Stimulated activated CD4-positive, alpha-beta T cell treated with anti-CD3 and anti-CD28 coated beads, Interleukin-15, amount 100 ng/mL, for 48 hours (primary cell): ENCODE measurements at places on chromosomes 5 and 9.

DNA sequence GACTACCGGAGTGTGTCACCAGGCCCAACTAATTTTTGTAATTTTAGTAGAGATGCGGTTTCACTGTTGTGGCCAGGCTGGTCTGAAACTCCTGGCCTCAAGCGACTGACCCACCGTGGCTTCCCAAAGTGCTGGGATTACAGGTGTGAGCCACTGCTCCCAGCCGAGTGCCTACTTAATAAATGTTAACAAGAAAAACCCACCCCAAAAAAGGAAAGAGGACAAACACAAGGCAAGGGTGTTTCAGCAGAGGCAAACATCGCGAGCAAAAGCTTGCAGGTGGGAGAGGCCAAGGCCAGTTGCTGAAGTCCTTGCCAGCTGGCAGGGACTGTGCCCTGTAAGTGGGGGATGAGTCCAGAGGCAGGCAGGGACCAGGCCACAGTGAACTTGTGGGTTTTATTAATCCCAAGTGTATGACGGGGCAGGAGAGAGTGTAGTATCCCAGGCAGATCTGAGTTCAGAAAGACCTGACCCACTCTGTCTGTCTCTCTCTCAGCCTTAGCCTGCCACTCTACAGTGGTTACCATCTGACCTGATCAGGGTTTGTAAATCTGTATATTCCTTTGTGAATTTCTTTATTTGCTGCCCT, 6.4 kb upstream of the FPGS start:
- no peak for DNase-seq

GRCh38 chr5:80239680-80240367, 16.0 kb downstream of the SERINC5 start:
- no peak for DNase-seq

- no peak for DNase-seq
Observed at GRCh38 chr5:128528637-128529255, 9.3 kb downstream of the FBN2 start.

- DNase-seq = no peak
Observed at GRCh38 chr5:28403846-28404245, 1365.5 kb upstream of the CDH9 start.

- no peak for DNase-seq
Observed at GRCh38 chr5:92320446-92320845, 937.3 kb upstream of the ARRDC3 start.

DNA sequence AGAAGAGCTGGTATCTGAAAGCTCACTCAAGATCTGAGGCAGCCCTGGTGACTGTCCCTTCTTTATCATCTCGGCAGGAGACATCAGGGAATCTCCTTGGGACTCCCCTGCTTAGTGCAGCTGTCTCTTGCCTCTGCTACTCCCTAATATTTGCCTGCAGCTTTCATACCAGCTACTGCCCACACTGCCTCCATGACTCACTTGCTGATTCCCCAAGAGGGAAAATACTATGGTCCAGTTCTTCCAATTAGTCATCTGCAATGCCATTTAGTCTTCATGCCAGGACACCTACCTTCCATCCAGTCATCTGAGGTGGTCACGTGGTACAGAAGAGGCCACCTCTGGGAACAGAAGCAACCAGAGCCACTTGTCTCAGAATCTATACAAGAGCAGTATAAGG, 270.8 kb downstream of the NTRK2 start:
- no peak for DNase-seq

GRCh38 chr5:151086905-151087360, 6.1 kb upstream of the TNIP1 start:
- DNase-seq = no peak

GRCh38 chr9:91403665-91404543, 19.7 kb downstream of the NFIL3 start:
- no peak for DNase-seq

DNA sequence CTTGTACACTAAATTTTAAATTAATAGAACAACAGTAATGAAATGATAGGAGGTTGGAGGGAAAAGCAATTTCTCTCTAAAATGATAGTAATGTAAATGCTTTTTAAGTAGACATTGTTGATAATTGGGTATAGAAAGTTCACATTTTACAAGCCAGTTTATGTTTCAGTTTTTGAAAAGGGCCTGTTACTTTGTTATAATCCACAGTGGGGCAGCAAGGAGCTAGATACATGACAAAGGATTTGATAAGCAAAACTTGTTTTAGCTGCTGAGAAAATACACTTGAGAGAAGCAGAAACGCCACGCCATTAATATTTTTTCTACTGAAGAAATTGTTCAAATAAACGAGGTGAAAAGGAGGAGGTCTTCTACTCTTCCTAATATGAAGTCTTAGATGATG, 30.2 kb downstream of the SREK1 start:
- no peak for DNase-seq

DNA sequence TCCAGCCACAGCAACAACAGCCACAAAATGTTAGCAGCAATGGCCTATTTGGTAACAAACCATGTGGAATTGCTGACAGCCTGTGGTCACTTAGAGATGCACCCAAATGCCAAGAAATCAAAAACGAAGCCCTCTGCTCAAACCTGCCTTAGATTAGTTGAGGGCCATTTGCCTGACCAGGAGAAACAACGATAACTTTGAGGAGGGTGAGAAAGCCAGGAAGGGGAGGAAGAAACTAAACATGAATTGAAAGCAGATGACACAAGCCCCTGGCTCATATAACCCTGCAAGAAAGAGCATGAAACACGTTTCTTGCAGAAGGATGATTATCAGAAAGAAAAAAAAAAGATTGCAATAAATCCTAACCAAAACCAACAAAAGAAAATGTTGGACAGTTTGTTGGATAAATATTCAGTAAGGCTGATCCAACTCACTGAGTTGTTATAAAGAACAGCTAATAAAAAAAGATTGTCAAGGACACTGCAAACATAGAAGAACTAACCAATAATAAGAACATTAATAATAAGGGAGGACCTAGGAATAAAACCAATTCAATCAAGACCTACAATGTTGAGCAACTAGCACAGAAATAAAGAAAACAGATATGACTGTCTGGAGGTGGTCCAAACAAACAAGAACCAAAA, 140.5 kb upstream of the SLC30A5 start:
- DNase-seq = no peak

- no peak for DNase-seq
Observed at GRCh38 chr5:172167895-172168294, 20.1 kb downstream of the STK10 start.

GRCh38 chr9:93186215-93186945, 2.4 kb downstream of the WNK2 start:
- DNase-seq = no peak

- no peak for DNase-seq
Observed at GRCh38 chr5:5784101-5784500, 361.6 kb downstream of the ICE1 start.

GRCh38 chr9:27154908-27155307, 45.9 kb downstream of the TEK start:
- no peak for DNase-seq

DNA sequence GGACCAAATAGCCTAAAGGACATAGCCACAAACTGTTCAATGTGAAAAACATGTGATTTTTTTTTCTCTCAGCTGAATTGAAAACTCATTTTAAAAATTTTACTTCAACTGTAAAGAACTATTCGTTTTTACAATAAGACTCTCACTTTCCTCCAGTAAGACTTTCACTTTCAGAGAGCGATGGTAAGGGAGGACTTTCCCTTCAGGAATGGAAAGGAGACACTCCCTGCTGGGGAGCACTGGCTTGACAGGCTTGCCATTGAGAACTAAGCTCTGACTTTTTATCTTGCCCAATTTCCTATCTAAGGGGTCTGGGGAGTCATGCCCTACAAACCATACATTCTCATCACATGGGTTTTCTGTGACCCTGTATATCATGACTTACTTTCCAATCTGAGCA, 186.7 kb downstream of the CFAP90 start:
- no peak for DNase-seq

GRCh38 chr9:111514967-111515366, 10.0 kb upstream of the ZNF483 start:
- DNase-seq = no peak

GRCh38 chr5:35926389-35927051, 11.9 kb downstream of the CAPSL start:
- no peak for DNase-seq

GRCh38 chr5:89948977-89949376, 460.6 kb downstream of the CETN3 start:
- DNase-seq = no peak

DNA sequence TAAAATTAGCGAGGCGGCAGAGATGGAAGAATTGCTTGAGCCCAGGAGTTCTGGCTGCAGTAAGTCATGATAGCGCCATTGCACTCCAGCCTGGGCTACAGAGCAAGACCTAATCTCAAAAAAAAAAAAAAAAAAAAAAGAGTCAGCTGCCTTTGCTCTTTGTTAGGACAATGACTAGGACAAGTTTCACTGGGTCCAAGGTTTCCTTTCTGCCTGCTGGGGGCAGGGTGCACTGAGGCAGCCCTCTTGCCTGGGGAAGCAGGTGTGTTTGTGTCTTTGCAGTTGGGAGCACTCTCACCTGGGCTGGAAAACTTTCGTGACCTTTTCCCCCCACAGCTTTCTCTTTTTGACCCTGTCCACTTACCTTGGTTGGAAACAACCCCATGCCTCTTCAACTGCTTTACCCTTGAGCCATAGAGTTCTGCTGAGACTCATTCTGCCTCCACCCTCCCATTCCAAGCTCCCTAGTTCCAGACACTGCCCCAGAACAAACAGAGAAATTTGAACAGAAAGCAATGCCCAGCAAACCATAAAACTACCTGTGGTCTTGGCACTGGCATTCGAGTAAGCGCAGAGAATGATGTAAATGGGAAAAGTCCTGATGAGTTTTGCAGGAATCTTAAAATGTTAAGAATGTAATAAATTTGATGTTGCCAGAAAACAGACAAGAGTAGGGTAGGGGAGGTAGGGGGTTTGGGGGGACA, 17.0 kb upstream of the MYO10 start:
- no peak for DNase-seq

GRCh38 chr5:56640763-56641406, 174.5 kb upstream of the MAP3K1 start:
- DNase-seq = no peak

- DNase-seq = no peak
Observed at GRCh38 chr9:38277601-38278200, 114.8 kb upstream of the ALDH1B1 start.

DNA sequence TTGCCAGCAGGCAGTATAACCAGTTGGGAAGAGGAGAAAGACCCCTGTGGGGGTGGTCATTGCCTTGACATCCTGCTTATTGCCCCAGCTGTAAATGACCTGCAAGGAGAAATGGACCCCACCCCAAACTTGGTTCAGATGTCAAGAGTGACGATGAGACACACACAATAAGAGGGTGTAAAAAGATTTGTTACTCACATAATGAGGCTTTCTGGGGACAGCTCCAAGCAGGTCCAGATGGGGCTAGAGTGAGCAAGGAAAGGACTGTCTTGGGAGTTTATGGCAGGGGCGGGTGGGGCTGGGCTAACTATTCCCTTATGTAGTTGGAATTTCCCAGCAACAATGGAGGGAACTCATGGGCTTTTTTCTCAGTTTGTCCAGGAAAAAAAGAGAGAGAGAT, 24.1 kb downstream of the ZNF484 start:
- no peak for DNase-seq

DNA sequence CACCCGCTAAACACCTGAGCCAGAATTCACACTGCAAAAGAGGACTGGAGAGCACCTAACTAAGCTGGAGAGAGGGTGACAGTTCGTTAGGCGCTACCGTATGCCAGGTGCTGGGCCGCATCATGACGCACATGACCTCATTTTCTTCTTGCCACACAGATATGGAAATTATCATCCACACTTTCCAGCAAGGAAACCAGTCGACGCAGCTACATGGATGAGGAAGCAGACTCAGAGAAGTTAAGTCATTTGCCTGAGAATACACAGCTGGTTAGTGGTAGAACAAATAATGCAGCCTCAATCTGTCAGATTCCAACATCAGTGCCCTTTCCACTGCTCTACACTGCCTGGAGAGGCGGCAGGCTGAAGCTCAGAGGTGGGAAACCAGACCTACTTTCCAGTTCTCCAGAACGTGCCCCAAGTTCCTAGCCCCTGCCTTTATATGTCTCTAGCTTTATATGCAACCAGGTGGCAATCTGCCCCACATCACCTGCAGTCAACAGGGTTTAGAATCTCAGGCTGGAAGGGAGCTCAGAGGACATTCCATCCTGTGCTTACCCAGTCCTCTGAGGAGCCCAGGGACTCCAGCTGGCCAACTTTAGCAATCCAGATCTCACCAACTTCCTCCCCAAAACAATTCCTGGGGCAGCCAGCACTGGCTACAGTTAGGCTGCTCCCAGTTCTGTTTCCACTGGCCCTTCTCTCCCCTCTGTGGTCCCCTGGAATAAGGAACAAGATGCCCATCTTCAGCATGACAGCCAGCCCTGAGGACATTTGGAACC, 8.8 kb downstream of the TNIP1 start:
- no peak for DNase-seq

DNA sequence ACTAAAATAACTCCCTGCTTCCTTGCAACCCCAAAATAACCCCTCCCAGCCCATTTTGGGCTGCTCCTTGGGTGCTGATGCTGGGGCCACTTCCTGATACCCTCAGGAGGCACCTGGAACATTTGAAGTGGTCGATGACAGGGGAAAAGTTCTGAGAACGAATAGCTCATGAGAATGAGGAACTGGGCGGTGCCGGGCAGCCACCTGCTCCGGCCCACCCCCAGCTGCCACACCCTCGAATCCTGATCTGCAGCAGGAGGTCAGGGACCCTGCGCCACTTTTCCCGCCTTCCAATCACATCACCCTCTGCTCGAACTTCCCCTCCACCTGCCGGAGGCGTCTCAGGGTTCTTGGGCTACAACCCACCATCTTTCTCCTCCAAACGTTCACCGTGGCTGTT, 19.7 kb downstream of the HRH2 start:
- no peak for DNase-seq

- DNase-seq = no peak
Observed at GRCh38 chr5:157471709-157472108, 11.7 kb downstream of the NIPAL4 start.

GRCh38 chr9:133115604-133116345, 5.3 kb downstream of the RALGDS start:
- peak; percentile 64 for DNase-seq

GRCh38 chr9:129586245-129586644, 34.7 kb downstream of the C9orf50 start:
- DNase-seq = no peak

DNA sequence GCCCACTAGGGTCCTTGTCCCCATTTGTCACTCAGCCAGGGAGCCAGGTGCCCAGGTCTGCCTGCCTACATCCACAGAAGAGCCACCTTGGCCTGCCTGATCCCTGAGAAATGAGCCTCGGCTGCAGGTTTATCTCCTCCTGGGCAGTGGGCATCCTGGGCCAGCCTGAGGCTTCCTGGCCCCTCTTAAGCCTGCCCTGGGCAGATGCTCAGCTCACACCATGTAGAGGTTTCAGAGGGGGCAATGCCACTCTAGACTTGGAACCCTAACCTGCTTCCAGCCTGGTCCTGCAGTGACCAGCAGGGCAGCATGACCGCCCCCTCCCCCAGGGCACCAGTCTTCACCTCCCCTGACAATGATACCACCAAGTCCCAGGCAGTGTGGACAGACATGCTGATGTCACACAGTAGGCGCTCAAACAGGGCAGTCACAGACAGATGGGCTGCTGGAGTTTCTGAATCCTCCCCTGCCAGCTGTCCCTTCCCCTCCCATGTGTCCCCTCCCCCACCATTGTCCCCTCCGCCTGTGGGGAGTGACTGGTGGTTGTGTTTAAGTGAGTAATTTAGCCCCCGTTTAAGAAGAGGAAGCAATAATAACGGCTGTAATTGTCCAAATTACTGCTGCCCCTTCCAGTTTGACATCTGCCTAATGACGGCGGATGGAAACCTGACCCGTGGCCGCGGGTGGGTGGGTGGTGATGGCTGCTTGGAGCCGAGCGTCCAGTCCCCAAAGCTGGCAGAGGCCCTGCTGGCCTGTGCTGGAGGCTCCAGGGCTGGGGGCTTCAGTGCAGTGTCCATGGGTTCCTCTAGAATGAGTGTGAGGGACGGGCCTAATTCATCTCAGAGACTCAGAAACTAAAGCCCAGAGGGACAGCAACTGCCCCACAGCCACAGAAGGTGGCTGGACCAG, 147.7 kb downstream of the BARX1 start:
- no peak for DNase-seq
